GM04504 (cell line): ENCODE measurements at places on chromosomes 5 and 9.

GRCh38 chr9:120886490-120886967, 9.5 kb upstream of the PHF19 start:
- peak; percentile 72 for DNase-seq

DNA sequence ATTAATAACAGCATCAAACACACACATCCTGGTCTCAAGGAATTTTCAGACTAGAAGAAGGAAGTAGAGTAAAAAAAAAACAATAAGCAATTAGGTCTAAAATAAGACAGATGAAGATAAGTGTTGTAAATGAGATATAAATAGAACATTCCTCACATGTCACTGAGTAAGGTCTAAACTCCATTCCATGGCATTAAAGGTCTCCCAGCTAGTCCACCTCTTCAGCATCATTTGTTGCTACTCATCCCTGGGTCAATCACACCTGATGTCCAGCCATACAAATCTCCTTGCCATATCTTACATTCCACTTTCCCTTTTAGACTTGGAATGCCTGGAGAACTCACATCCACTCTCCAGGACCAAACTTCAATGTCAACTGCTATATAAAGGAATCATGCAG, 214.1 kb upstream of the KLF4 start:
- DNase-seq = no peak

DNA sequence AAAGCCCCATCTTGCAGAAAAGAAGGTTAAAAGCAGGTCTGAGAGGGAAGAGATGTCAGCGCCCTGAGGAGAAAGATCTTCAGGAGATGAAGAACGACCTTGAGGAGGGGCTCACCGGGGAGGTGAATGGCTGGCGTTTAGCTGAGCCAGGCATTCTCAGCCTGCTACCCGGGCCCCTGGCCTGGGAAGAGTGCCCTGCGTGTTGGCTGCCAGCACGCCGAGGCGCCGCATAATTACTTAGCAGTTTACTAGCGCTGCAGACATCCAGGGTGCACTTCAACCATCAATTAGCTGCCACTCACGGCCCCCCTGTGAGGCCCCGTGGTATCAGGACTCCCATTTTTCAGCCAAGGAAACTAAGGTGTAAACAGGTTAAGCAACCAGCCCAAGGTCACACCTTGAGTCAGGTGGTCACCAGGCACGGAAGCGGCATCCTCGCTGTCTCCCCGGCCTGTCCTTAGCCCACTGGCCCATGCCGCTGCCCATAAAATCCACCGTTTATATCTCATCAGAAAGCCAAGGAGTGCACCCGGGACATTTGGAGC, 551.9 kb downstream of the BNC2 start:
- no peak for DNase-seq

DNA sequence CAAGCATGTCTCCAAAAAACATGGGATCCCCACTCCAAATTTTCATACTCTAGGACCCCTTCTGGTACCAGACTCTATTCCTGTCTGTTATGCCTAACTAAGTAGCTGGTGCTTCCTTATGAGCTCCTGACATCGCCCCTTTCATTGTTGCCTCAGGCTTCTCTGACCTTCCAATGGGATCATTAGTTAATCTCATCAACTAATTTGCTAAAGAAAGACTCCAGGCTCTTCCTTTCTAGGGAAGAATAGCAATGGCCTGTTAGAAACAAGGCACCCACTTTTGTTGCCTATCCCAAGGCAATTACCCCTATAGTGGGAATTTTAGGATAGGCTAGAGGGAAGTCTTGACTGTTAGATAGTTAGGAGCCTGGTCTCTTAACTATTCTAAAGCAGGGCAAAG, 369.5 kb downstream of the MLLT3 start:
- no peak for DNase-seq

- DNase-seq = no peak
Observed at GRCh38 chr9:133709015-133709611, 29.0 kb downstream of the SARDH start.

- peak; percentile 3 for DNase-seq
Observed at GRCh38 chr9:74951725-74952151, 974 bp downstream of the C9orf40 start.

DNA sequence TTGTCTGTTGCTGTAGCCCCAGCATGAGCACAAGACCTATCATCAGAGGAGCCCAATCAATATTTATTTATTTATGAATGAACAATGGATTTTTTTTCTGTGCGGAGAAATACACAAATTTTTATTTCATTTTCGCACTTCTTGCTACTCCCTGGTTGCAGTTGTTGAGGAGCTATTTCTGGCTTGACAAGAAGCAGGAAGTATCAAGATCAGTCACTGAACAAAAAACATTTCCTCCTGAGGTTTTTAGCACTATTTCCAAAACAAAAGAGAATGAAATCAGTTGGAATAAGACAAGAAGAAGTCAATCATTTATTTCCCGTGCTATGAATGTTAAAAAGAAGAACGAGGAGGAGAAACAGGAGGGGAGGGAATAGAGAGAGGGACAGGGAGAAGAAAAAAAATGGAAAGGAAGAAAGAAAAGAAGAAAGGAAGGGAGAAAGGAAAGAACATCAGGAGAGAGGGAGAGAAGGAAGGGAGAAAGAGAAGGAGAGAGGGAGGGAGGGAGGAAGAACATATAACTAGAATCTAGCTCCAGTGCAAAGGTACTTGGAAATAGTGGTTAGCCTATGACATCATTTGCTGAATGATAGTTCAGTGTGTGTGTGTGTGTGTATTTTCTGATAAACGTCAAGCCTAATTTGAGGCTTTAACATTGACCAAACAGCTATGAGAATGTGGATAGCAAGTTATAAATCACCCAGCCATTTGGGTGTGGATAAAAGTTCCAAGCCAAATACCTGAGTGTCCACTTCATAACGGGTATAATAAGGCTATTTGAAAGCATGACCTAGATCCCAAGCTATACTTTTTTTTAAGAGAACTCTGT, 586.0 kb downstream of the EBF1 start:
- DNase-seq = no peak

DNA sequence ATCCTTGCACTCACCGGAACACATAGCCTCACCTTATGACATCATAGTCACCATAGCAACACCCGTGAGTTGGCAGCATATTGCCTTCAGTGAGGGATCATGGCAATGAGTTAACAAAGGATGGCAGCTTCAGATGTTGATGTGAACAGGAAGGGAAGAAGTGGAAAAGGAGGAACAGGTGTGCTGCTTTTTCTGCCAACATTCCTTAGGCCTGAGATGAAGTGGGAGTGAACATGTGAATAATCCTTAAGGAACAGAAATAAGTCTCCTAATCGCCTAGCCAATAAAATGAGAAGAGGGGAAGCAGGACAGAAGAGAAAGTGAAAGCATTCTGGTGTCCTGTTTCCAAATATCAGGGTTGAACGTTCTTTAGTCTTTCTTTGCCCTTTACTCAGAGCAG, 360.0 kb downstream of the BRINP1 start:
- DNase-seq = no peak

- DNase-seq = no peak
Observed at GRCh38 chr9:128882677-128883603, 1.0 kb downstream of the LRRC8A start.

GRCh38 chr9:105958587-105958986, 264.2 kb downstream of the TMEM38B start:
- no peak for DNase-seq

DNA sequence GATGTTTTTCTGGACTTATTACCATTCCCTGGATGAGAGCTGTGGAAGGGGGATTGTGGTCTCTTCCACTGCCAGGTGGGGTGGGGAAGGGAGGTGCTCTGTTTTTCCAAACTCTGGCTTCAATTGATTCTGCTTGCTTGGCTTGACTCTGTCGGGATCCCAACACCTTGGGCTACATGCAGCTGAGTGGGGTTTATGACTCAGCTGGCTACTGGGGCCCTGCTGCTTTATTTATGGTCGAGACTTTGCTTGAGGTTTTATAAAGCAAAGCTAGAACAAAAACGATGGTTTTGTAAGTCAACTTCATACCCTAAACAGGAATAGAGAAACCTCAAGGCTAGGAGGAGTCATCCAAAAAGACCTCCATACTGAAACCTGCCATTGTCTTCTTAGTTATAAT, 76.3 kb downstream of the AOPEP start:
- peak; percentile 47 for DNase-seq

- DNase-seq = peak; percentile 36
Observed at GRCh38 chr5:94432499-94432898, 185.9 kb downstream of the KIAA0825 start.

DNA sequence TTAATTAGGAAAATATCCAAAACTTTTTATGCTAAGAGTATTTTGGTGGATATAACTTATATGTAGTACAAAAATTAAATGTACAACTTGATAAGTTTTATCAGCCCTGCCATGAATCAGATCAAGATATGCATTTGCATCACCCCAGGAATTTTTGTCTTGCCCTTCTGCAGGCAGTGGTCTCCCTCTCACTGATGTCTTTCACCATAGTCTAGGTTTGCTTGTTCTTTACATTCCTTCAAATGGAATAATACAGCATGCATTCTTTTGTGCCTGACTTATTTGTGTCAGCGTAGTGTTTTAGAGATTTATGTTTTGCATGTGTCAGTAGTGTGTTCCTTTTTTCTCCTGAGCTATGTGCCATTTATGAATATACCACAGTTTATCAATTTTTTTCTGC, 36.4 kb downstream of the RNF180 start:
- DNase-seq = no peak

DNA sequence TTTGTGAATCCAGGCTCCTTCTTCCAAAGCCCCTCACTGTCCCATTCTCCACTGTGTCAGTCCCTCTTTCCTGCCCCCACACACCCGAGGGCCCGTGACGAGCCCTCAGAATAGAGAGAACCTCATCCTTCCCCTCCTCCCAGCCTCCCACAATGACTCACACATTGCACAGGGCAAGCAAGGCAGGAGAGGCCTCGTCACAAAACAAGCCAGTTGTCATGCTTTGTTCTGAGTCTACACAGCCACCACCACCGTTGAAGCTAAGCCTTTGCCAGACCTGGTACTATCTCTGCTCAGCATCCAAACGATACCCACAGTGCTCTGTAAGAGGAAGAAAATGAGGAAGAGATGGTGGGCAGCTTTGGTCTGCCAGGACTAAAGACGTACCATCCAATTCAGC, 142.2 kb upstream of the ZNF366 start:
- DNase-seq = no peak

GRCh38 chr5:78574131-78574673, 74.4 kb downstream of the LHFPL2 start:
- DNase-seq = no peak

DNA sequence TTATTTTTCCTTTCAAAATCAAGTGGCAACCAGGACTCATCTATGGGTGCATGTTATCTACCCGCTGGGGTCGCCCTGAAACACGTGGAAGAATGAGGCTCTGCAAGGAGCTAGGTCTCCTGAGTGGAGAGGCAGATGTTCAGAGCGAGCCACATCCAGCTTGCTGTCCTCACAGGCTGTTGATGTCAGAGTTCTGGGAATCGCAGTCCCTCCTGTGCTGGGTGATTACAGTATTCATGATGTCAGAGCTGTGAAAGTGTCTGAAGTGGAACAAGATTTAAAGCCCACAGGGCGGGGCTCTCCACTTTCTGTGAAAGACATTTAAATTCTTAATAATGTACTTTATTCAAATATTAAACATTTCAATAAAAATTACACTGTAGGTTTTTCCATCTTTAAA, 24.4 kb upstream of the LMX1B start:
- no peak for DNase-seq

DNA sequence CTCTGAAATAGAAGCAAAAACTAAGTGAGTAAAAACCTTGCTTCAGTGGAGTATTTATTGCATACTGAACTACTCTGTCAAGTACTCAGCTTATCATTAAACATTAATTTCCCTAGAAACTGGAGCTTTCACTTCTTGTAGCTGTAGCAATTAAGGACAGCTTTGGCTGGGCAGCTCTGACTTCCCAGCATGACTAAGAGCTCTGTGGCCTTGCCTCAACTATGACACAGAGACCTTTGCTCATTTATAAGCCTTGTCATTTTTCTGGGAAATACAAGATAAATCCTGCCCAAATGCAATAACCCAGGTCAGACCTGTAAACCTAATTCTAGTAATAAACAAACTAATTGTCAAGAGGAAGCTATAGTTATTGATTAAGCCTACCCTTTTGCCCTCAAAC, 65.4 kb upstream of the STK32A start:
- peak; percentile 18 for DNase-seq

GRCh38 chr5:109859537-109859936, 169.8 kb downstream of the MAN2A1 start:
- no peak for DNase-seq

- DNase-seq = no peak
Observed at GRCh38 chr9:124251605-124252378, 6.0 kb upstream of the NEK6 start.

GRCh38 chr5:112087222-112087621, 330.2 kb upstream of the NREP start:
- no peak for DNase-seq

DNA sequence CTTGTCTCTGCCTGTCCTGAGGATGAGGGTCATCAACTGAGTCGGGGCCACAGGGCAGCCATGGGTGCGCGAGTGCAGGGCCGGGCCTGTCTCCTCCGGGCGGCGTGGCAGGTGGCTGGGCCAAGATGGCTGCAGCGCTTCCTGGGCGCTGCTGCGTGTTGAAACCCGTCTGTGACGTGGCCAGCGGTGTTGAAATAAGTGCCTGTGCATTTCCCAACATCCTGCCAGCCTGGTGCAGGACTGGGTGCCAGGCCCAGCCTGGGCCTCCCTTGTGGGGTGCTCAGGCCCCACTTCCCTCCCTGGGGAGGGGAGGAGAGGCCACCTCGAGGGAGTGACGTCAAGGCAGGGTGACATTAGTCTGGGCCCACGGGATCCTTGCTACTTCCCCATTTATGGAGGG, 45.5 kb downstream of the RXRA start:
- no peak for DNase-seq

- no peak for DNase-seq
Observed at GRCh38 chr5:126219616-126220015, 203.6 kb upstream of the GRAMD2B start.

DNA sequence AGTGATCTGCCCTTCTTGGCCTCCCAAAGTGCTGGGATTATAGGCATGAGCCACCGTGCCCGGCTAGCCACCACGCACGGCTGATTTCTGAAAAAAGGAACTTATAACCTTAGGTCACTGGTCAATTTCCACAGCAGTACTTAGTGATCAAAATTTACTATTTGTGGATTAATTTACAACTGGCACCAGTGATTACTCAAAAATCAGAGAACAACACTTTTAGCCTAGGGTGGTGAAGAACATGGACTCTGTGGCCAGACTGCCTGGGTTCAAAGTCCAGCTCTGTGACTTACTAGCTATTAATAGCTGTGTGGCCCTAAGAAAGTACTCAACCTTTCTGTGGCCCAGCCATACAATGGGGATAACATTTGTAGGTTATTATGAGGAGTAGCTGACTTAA, 50.8 kb upstream of the GLRX start:
- DNase-seq = no peak
